ENCODE measurements at places on chromosomes 16 and 17.

- DNase-seq: peak; percentile 63
Observed at GRCh38 chr17:77819497-77819896, 139.0 kb upstream of the TNRC6C start.

- peak; percentile 91 for DNase-seq
Observed at GRCh38 chr17:45149037-45149668, 878 bp downstream of the HEXIM1 start.

DNA sequence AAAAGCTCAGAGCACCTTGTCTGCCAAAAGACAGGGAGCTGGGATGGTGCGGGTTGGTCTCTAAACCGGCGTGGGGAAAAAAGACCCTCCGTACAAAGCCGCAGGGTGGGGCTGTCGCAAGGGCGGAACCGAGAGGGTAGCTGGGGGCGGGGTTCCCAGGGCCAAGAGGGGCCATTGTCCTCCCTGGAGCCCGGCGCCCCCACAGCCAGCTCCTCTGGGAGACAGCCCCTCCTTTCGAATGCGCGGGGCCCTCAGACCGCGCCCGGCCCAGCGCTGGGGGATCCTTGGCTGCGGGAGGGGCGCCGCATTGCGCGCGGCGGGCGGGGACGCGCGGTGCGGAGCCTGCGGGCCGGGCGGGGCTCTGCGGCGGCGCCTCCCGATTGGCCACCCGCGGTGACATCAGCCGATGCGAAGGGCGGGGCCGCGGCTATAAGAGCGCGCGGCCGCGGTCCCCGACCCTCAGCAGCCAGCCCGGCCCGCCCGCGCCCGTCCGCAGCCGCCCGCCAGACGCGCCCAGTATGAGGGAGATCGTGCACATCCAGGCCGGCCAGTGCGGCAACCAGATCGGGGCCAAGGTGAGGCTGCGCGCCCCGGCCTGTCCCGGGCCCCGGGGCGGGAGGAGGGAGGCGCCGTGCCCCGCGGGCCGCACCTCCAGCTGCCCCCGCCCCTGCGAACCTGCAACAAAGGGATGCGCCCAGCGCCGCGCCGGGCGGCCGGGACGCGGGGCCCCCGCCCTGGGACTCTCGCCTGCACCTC, at the start of gene TUBB3:
Gene TUBB3 (plus strand): TSS at position 459 of the 756 bp plus-strand sequence. CDS start 60 bp downstream, at position 519.
- peak; percentile 94 for DNase-seq

DNA sequence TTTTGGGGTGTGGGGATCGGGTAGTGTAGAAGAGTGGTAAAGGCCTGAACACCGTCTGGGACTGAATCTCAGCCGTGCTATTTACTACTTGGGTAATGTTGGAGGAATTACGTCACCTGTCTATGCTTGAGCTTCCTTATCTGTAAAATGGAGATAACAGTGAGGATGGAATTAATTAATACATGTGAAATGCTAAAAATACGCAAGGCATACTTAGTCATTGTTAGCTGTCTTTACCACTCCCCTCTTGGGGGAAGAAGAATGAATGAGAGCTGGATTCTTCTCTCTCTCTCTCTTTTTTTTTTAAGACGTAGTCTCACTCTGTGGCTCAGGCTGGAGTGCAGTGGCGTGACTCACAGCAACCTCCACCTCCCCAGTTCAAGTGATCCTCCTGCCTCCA, 41.1 kb upstream of the TANGO6 start:
- DNase-seq: no peak

DNA sequence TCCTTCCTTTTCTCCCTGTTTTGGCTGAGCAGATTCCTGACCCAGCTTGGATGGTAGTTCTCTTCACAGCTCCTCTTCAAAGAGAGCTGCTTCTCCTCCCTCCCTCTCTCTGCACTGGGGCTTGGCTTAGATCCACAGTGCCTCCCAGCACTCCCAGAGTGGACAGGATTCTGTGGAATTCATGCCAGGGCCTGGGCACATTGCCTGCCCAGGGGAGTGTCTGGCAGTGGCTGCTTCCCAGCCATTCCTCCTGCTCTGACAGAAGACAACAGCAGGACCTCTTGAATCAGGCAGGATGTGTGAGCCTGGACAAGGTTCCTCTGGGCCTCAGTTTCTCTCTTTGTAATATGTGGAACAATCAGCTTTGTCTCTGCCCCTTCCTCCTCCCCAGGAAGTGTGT, 4.5 kb upstream of the MMP28 start:
- DNase-seq: no peak

DNA sequence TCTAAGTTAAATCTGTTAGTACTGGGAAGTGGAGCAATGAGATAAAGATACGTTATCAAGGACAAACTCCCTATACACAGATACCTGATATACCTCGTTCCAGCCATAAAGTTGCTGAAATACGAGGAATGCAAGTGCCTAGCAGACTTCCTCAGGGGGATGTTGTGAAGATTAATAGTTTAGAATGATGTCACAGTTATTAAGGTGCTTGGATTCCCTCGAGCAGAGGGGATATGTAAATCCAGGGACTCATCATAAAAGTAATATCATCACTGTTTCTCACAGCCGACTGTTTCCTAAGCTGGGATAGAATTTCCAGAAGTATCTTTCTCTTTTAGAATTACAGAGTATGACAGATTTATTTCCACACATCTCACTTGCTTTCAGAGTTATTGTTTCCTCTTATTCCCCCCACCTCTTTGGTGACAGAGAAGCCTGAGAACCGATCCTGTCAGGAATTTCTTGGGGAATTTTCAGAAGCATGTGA, 28.4 kb upstream of the ZFHX3 start:
- no peak for DNase-seq

GRCh38 chr17:14101976-14102375, 32.7 kb downstream of the COX10 start:
- DNase-seq: no peak

GRCh38 chr16:84989749-84990620, 21.4 kb downstream of the ZDHHC7 start:
- no peak for DNase-seq

DNA sequence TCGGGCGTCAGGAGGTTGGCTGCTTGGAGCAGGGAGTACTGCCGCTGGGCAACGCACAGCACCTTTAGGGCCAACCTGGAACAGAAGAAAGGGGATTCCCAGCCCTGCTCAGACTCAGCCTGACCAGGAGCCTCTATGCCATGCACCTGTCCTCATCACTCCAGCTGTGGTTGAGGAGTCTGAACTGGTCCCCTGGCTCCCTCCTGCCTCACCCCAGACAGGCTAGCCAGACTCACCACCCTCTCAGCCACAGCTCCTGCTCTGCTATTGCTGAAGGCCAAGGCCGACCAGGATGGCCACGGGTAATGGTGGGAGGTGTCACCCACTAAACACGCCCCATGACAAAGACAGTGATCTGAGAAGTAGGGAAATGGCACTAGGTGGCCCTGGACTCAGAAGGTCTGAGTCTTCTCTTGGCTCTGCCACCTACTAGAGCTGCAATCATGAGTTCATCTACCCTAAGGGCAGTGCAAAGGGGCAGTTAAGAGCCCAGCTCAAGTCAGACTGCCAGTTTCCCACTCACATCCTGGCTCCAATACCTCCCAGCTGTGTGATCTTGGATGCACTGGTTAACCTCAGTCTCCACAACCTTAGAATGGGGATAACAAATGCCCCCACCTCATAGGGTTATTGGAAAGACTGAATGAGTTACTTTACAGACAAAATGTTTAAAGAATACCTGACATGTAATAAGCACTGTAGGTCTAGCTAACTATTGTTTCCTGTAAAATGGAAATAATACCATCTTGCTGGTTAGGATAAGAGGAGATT, 13.8 kb upstream of the GFAP start:
- DNase-seq: no peak

- DNase-seq: no peak
Observed at GRCh38 chr17:79926142-79926604, 86.9 kb upstream of the CBX4 start.

DNA sequence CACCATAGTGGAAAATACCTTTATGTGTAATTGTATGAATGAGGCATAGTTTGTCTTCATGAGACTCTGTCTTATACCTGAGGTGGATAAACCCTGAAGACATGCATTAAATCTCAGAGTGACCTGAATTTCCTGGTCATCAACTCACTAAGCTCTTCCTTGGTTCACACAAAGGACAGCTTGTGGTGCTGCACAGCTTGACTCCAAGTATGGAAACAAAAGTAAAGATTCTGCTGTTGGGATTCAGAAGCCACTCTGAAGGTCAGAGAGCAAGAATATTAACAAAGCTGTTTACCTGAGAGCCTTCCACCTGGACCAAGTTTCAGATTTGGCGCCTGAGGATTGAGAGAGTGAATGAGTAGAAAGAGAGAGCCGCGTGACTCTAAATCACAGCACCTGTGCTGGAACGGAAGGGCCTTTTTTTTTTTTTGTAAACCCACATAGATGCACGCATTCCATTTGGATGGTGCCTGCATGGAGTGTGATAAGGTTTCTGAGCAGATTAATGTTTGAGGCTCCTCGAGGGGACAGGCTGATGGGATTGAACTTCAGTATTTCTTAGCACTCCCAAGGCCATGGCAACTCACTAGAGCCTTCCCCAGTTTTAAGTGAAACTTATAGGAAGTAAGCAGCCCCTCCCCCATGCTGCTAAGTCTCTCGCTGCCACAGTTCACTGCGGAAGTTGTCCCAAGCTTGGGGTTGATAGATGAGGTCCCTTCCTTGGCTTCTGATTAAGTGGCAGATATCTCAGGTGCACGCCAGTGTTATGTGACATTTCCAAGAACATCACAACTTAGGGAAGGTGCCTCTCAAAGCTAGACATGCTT, 28.7 kb downstream of the CALB2 start:
- no peak for DNase-seq

GRCh38 chr17:48842746-48843145, 11.9 kb downstream of the CALCOCO2 start:
- DNase-seq: no peak

DNA sequence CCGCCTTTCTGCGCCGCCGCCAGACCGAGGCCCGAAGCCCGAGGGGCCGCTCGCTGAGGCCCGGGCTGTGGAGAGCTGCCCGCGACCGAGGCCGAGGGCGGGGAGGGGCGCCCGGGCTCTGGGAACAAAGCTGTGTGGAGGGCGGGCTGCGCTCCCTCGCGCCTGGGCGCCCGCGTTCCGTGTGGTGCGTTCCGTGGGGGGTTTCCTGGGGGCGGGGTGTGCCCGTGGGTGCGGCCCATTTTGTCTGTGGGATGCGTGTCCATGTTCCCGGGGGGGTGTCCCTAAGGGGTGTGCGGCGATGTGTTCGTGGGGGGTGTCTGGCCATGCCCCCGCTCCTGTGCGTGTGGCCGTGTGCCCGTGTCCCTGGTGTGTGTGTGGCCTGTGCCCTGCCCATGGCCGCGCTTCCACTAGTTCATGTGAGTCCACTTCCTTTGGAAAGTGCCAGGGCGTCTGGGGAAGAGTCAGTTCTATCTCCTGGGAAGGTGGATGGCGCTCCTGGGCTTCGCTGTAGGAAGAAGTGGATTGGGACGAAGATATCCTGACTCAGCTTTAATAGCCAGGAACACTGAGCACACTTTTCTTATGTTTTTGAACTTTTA, 520 bp downstream of the JPT2 start:
- DNase-seq: peak; percentile 51

DNA sequence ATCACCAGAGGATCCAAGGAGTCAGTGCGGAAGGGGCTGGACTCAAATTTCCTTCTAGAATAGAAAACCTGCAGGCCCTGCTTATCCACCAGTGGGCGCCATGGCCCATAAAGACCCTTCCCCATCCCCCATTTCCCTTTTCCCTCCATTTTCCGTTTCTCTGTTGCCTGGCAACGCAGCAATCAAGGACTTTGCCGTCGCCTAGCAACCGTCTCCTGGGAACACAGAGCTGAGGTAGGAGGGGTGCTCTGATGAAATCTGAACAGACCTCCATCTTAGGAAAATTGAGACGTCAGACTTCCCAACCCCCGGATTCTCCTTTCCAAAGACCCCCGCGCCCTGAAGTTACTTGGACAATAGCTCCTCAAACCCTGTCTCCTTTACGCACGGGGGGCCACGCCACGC, 5.7 kb downstream of the DLG4 start:
- DNase-seq: peak; percentile 99
